Body of pancreas (tissue), 4 donors: ENCODE measurements at places on chromosomes 7 and 10.
A peak's percentile ranks its signal among the peaks of the same experiment; 100 is the strongest.

DNA sequence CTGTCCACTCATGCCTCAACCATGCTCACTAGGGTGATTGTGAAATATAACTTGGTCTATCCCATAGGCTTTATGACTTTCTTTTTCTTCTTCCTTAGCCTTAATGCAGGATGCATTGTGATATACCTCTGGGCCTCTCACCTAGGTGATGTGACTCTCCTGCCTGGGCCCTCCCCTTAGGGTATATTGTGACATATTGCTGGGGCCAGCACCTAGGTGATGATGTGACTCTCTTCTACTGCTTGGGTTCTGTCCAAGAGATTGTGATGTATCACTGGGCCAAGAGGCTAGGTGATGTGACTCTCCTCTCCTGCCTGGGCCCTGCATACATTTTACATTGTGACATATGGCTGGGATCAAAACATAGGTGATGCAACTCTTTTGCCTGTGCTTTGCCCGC is 14.7 kb upstream of the ZNF107 start:
- no peak for DNase-seq

GRCh38 chr7:150448789-150449147 is 1.7 kb upstream of the GIMAP8 start:
- peak; percentile 75 for DNase-seq

DNA sequence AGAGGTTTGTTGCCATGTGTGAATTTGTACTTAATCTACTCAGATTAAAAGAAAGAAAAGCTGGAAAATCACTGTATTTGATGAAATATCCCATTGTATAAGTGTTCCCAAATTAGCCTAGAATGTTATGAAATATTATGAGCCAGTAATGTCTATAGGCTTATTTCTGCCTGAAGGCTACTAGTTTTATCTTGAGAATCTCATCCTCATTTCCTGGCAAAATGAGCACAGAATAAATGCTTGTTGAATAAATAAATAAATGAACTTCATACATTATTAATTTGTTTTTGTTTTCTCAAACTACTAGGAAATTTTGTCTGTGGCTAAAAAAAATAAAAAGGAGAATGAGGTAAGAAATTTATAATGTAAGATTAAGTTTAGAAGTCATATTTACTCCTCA is 25.5 kb downstream of the HELLS start:
- DNase-seq: no peak

DNA sequence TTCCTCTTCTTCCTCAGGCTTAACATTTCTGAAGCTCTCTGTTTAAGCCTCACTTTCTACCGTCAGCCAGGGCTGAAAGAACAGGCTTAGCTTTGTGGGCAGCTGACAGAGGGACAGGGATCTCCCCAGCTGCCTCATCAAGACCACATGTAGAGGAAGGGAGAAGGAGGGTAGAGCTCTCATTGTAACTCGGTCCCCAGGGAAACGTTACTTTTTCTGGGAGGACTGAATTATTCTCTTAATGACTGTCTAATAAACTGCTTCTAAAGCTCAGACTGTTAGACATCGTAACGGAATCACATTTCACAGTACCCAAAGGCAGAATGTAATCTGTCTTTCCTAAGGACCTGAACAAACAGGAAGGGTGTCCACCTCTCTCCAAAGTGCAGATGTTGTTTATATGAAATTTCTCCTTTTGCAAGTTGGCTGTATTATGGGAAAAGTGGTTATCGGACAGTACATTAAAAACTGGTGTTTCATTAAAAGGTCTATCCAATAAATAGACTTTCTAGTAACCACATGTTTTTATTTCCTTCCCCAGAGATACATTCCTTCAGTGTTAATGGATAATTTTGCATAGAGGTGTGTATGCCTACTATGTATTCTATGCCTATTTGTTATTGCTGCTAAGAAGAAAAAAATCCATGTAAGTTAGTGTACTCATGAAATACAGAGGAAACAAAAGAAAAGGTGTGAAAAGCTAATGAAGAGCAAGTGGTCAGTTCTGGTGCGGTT is 144.2 kb downstream of the CTTNBP2 start:
- no peak for DNase-seq
